Suprapubic skin (tissue), 4 donors: ENCODE measurements at places on chromosomes 3 and 15.
A peak's percentile ranks its signal among the peaks of the same experiment; 100 is the strongest.

DNA sequence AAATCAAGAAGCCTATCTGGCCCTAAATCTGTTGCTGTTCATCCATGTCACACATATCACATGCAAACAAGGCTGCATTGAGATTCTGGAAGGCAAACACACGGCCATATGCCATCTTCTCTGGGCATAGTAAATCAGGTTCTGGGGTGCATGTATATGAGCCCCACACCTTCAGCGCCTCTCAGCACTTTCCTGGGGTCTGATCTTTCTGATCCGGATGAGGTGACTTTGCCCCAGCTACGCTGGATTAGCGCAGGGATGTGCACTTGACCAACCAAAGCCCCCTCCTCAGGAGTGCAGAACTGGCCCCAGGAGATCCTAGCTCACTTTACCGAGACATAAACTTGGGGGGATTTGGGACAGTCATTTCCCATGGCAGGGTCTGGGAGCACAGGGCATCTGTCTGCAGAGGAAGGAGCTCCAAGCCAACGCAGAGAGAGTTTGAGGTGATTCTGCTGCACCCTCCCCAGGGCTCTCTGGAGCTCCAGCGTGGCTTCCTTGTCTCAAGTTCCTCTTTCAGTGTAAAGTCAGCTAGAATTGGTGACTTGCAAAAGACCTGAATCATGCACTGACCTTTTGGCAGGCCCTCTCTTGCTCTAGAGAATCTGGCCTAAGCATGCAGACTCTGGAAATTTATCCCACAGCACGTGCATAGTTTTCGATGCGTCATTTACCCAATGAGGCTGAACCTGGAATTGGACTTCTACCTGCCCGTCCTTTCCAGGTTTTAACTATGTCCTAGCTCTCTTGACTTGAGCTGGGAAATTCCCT is 63.5 kb upstream of the KLF13 start:
- DNase-seq, result peak; percentile 48

- no peak for DNase-seq
These were observed 9.3 kb downstream of the SECISBP2L start for GRCh38 chr15:49036650-49037545.

DNA sequence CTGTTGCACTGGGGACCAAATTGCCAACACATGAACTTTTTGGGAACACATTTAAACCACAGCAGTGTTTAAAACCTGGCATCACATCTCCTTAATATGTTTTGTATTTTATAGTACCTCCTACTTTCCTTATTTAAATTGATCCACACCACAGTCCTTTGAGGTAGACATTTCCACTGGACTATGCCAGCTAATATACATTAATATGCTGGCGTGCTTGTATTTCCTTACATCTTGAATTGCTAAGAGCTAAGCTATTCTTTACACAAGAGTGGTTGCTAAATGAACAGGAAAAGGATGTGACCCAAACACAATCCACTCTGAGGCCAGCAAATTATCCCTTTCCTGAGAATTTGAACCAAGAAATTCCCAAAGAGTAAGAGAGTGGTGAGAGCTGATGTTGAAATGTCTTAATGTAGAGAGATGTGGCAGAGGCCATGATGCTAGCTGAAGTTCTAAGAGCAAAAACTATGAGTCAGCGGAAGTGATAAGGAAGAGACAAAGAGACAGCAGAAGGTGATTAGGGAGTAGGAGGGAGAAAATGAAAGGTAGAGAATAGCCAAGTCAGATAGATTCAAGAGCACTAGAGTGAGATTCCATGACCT is 131.2 kb downstream of the CD47 start:
- DNase-seq, result no peak

DNA sequence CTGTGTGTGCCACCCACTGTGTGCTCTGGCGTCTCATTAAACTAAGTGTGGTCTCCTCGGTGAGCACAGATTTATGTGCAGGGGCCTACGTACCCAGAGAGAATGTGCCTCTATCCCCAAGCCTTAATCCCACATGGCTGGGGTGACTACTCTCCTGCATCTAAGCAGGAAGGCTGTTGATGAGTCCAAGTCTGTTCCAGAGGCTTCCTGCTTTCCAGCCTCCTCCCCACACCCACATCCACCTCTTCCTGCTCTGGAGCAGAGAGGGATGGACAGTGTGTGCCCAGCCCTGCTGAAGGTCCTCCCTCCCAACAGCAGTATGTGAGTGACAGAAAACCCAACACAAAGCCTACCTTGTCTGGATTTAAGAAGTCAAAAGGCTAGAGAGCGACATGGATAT is 38.8 kb upstream of the BCL2L10 start:
- DNase-seq, result no peak

DNA sequence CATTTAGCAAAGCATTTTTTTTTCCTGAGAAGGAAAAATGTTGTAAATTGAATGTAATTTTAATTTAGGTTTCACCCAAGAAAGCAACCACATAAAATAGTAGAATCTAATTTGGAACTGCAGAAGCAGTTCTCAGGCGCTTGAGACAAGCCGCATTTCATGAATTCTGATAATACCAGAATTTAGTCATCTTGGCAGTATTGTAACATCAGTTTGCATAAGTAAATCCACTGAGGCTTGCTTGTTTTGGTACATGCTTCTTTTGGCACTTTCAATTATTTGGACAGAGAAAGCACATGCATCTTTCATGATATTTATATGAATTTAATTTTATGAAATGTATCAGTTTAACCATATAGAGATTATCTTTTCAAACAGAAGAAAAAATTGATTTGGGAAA is 389.7 kb upstream of the ROBO1 start:
- no peak for DNase-seq

DNA sequence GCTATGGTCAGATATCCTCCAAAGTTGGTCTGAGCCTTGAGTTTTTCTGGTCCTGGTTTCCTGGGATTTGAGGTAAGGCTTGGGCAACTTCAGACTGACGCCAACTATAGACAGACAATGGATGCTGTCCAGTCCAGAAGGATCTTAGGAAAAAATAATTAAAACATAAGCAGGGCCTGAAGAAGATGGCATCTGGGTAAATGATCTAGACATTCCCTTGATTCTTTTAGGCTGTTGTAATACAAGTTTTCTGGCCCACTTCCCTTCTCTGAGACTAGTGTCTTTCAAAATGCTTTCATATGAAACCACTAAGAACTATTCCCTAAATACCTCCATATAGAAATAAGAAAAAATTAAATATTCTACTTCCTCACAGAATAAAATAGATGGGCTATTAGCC is 47.7 kb upstream of the PLXND1 start:
- no peak for DNase-seq

- no peak for DNase-seq
These were observed 85.4 kb upstream of the LIPC start for GRCh38 chr15:58346361-58346760.

- no peak for DNase-seq
These were observed 403.4 kb downstream of the OCA2 start for GRCh38 chr15:27695726-27696125.

- no peak for DNase-seq
These were observed 44.4 kb downstream of the RAB11A start for GRCh38 chr15:65913631-65914199.

- no peak for DNase-seq
These were observed 2.5 kb upstream of the CAMP start for GRCh38 chr3:48220746-48221145.

GRCh38 chr3:196821806-196822355 is 45.8 kb upstream of the SENP5 start:
- no peak for DNase-seq

GRCh38 chr3:194620196-194620595 is 13.0 kb downstream of the TMEM44 start:
- no peak for DNase-seq

GRCh38 chr3:39388741-39389248 is 5.6 kb downstream of the SLC25A38 start:
- no peak for DNase-seq

- no peak for DNase-seq
These were observed 96.5 kb upstream of the PIAS1 start for GRCh38 chr15:67957435-67958132.

DNA sequence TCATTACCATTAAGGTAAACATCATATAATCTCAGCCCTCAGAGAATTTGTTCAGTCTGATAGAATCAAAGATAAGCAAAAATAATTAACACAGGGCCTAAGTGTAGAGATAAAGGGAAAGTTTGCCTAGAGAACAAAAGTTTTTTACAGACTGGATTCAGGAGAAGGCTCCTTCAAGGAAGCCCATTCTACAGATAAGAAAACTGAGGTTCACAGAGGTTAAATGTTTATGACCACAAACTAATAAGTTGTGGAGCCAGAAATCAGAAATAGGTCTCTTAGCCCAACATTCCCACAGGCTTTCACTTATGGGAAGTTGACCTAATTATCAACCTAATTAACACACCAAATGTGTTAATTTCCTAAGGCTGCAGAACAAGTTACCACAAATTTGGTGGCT is 110.7 kb downstream of the ZMAT3 start:
- DNase-seq, result no peak

GRCh38 chr15:90609242-90610180 is 79.8 kb downstream of the CRTC3 start:
- DNase-seq, result no peak

- no peak for DNase-seq
These were observed 3.2 kb downstream of the XCR1 start for GRCh38 chr3:46024131-46024530.

DNA sequence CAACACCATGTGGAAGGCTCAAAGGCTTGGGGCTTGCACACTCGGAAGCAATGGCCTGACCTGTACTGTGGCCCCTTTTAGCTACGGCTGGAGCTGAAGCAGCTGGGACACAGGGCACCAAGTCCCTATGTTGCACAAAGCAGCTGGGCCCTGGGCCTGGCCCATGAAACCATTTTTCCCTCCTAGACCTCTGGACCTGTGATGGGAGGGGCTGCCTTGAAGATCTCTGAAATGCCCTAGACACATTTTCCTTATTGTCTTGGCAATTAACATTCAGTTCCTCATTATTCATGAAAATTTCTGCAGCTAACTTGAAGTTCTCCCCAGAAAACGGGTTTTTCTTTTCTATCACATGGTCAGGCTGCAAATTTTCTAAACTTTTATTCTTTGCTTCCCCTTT is 85.6 kb upstream of the ALDH1A3 start:
- DNase-seq, result no peak

- DNase-seq, result peak; percentile 90
These were observed at the start of gene ZNF106 for GRCh38 chr15:42490671-42491538. ZNF106 (minus strand) TSS chr15:42491141; CDS start chr15:42472289, 18,852 bp downstream.

DNA sequence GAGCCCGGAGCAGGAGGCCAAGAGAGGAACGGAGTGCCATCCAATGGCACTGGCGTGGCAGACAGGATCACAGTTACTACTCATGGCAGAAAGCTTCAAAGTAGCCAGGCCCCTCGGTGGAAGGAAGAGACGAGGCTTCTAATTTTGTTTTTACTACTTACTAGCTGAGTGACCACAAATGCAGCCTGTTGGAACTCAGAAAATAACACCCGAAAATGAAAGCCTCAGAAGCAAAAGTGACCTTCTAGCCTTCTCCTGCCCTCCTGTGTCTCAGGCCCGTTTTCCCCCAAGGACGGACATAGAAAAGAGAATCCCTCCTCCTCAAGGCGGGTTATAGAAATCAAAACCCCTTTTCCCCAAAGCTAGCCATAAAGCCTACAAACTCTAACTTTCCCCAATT is 9.9 kb upstream of the STRA6 start:
- DNase-seq, result no peak

GRCh38 chr3:184602372-184603150 is 41.0 kb downstream of the EPHB3 start:
- DNase-seq, result no peak

GRCh38 chr15:68833700-68834331 is 13.1 kb upstream of the ANP32A start:
- DNase-seq, result no peak

GRCh38 chr15:39582286-39582976 is 1.6 kb downstream of the THBS1 start:
- no peak for DNase-seq

GRCh38 chr3:32045091-32045915 is 61.1 kb upstream of the GPD1L start:
- no peak for DNase-seq

- DNase-seq, result no peak
These were observed 18.5 kb downstream of the TTC23 start for GRCh38 chr15:99230867-99231266.

GRCh38 chr15:71242292-71242691 is 127.0 kb downstream of the THSD4 start:
- no peak for DNase-seq
